Kidney (tissue), 22 donors: ENCODE measurements at places on chromosomes 7 and 10. TPM values are rescaled to one million over a fixed set of nuclear protein-coding genes. Genes with fewer than 3 reads are reported as not detected.

GNG11 gene
- polyA plus RNA-seq = 45.0 TPM

ZPBP gene
- polyA plus RNA-seq = not detected

NEUROG3 gene
- not detected for polyA plus RNA-seq

RBM20 gene
- 0.88 TPM for polyA plus RNA-seq

GDF10 gene
- not detected for polyA plus RNA-seq

DNA sequence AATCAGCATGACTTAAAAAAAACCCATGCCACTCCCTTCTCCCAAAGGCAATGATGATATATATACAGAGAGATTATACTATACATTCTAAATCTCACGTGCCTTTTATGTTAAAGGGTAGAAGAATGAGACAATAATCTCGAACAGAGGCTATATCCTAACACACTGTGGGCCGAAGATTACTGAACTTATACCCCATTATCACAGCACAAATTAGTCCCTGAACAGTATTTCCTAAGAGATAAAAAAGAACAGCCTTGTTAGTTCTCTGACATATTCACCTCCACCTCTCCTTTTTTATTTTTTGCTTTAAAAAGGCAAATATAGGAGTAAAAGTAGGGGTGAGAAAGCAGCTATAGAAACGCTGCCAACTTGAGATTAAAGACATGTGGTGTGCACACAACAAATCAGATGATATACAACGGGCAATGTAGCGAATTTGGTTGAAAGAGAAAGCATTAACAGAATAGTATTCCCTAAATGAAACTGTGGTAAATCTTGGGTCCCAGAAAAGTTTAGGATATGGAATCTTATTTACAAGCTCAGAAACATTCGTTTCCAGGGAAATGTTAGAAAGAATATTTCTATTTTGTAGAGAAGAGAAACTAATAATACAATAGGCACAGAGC, 69.5 kb downstream of the JMJD1C start:
- DNase-seq = no peak
- no peak overlapping the region for H3K27ac ChIP-seq
- no peak overlapping the region for H3K4me3 ChIP-seq

GRCh38 chr7:44268671-44269070, 56.7 kb downstream of the CAMK2B start:
- H3K4me1 ChIP-seq = no peaks in the 10 kb centered on the region
- no peak for DNase-seq
- no peak overlapping the region for H3K27ac ChIP-seq
- no peaks in the 10 kb centered on the region for H3K27me3 ChIP-seq
- H3K36me3 ChIP-seq = no peaks in the 10 kb centered on the region
- no peak overlapping the region for H3K4me3 ChIP-seq

- DNase-seq = no peak
- H3K4me1 ChIP-seq = no peaks in the 10 kb centered on the region
- H3K36me3 ChIP-seq = no peaks in the 10 kb centered on the region
- no peak overlapping the region for H3K4me3 ChIP-seq
- H3K27me3 ChIP-seq = no peaks in the 10 kb centered on the region
These were observed 9.9 kb upstream of the GSAP start for GRCh38 chr7:77426052-77426404.

DNA sequence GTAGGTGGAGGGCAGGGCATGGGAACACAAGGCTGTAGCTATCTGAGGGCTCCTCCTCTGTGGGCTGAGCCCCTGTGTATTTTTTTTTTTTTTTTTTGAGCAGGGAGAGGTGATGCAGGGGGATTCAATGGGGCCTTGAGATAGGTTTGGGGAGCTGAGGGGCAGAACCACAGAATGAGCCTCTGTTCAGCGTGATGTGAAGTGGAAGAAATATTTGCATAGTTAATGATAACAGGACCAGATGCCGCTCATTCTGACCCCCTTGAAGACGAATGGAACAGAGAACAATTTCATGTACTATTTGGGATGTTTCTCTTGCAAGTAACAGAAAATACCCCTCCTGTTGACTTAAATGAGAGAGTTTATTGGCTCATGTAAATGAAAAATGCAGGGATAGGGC, 69.7 kb upstream of the EMX2 start:
- no peak overlapping the region for H3K27ac ChIP-seq
- no peak for DNase-seq
- no peaks in the 10 kb centered on the region for H3K4me1 ChIP-seq
- no peaks in the 10 kb centered on the region for H3K27me3 ChIP-seq

OR2AE1 gene
- polyA plus RNA-seq = not detected

DNA sequence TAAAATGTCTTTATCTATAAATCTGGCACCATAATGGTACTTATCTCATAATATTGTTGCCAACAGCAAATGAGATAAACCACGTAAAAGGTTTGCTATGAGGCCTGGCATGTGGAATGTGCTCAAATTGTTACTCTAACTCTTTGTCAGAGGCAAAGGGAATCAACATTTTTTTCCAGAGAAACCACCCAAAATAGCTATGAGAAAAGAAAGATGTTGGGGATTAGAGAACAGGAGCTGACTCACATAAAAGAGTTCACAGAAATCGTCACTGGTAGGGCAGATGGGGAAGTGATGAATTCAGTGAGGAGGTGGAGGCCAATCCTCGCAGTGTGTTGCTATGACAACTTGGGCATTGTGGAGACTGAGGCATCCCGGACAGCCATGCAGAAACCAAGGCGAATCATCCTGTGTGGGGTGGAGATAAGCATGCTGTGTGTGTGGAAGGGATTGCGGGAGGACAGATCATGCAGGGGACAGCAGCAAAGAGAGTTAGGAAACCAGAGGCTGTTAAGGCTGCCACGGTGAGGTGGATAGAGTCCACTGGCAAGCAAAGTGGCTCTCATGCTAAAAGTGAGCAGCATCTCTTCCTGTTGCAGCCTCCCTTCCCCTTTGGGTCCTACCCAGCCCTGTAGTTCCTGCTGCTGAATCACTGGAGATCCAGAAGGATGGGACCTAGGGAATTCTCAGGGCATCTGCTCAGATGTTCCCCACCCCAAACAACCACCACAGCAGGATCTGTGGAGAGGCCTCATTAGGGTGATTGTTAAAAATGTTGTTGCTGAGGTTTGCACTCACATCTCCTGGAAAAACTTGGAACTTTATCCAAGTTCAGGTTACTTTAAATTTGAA, 103.9 kb downstream of the CUBN start:
- no peak for DNase-seq
- no peaks in the 10 kb centered on the region for H3K36me3 ChIP-seq
- H3K4me1 ChIP-seq = no peaks in the 10 kb centered on the region
- no peak overlapping the region for H3K4me3 ChIP-seq

DNA sequence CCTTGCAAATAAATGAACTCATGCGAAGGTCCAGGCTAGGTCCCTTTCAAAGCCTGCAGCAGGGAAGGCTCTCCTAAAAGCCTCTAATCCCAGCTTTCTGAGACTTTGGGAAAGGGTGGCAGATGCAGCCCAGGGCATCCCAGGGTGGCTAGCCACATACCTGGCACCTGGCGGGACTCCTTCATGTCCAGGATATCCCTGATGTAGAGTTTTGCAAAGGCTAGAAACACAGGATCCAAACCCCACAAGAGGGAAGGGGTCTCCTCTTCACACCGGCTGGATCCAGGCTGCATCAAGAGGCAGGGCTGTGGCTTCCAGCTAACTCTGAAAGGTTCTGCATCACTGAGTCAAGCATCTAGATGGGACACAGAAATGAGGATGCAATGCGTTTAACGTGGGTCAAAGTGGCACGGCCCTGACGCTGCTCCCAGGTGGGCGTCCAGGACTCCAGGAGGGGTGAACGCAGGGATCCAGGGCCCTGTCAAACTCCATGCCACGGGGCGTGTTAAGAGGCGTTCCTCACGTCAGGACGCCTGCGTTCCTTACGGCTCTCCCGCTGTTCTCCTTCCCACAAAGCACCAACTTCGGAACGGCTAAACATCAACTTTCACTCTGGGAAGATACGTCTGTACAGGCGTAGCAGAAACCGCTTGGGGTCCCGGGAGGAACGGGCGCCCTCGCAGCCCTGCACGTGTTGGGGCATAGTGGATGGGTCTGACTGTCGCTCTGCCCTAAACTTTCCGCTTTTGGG, 507 bp downstream of the STN1 start:
- H3K36me3 ChIP-seq = no peaks in the 10 kb centered on the region
- H3K27me3 ChIP-seq = no peaks in the 10 kb centered on the region
- H3K4me1 ChIP-seq = peaks cover 2% of the 10 kb centered on the region

TMEM26 gene
- polyA plus RNA-seq = 1.6 TPM

SLC16A12 gene
- 19.0 TPM for polyA plus RNA-seq

DNA sequence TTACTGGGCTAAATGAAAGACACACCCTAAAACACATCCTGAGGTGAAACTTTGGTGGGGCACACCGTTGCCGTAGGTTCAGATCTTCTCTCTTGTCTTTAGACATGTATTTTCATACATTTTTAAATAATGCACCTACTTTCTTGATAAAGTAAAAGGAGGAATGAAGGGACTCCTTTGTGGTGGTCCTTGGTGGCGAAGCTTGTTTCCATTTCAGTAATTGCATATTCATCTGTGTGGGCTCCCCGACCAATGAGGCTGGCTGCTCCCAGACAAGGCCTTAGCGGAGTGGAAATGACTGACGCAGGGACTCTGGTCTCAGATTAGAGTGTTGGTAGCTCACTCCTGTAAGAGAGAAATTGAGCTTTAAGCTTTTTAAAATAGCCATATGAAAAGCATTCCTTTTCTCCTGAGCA, 815 bp downstream of the CCSER2 start:
- peaks cover 4% of the 10 kb centered on the region for H3K4me1 ChIP-seq
- peak overlapping the region; percentile 84 for H3K4me3 ChIP-seq
- H3K27ac ChIP-seq = peak overlapping the region; percentile 88
- no peaks in the 10 kb centered on the region for H3K36me3 ChIP-seq
- peak; percentile 61 for DNase-seq
- no peaks in the 10 kb centered on the region for H3K27me3 ChIP-seq

ANKRD30A gene
- not detected for polyA plus RNA-seq

GRCh38 chr10:131034451-131034850, 277.1 kb downstream of the TCERG1L start:
- DNase-seq = no peak
- no peaks in the 10 kb centered on the region for H3K4me1 ChIP-seq
- H3K27ac ChIP-seq = no peak overlapping the region
- H3K27me3 ChIP-seq = no peaks in the 10 kb centered on the region
- no peak overlapping the region for H3K4me3 ChIP-seq

- no peaks in the 10 kb centered on the region for H3K4me1 ChIP-seq
- no peaks in the 10 kb centered on the region for H3K27me3 ChIP-seq
- H3K36me3 ChIP-seq = no peaks in the 10 kb centered on the region
These were observed 24.8 kb upstream of the ZNF800 start for GRCh38 chr7:127417346-127417745.

- no peak overlapping the region for H3K27ac ChIP-seq
- no peaks in the 10 kb centered on the region for H3K36me3 ChIP-seq
- no peaks in the 10 kb centered on the region for H3K4me1 ChIP-seq
- DNase-seq = no peak
- H3K4me3 ChIP-seq = no peak overlapping the region
These were observed 9.3 kb upstream of the CLEC5A start for GRCh38 chr7:141956084-141956483.

TFPI2 gene
- polyA plus RNA-seq = 7.8 TPM

DNA sequence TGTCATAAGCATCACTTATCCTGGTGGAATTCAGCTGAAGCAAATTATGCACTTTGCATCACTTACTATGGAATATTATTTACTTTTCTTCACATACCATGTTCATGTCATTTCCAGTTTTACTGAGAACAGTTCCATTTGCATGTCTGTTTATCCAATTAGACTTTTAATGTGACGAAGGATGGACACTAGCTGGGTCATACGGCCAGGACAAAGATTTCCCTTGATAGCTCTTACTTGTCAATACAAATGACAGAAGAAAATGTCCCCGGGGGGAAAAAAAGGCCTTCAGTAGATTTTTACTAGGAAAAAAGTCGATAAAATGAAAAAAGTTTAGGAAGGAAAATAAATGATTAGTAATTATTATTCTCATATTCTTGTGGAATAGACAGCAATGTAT, 106.6 kb downstream of the RAPGEF5 start:
- H3K27ac ChIP-seq = no peak overlapping the region
- no peaks in the 10 kb centered on the region for H3K36me3 ChIP-seq

DNA sequence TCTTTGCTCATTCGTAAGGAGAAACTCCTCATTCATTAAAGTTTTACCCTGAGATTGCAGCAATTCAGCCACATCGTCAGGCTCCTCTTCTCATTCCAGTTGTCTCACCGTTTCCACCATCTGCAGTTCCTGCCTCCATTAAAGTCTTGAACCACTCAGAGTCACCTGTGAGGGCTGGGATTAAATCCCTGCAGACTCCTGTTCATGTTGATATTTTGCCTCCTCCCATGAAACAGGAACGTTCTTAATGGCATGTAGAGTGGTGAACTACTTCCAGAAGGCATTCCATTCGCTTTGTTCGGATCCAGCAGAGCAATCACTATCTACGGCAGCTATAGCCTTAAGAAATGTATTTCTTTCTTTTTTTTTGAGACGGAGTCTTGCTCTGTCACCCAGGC, 96.5 kb upstream of the FAM20C start:
- no peaks in the 10 kb centered on the region for H3K27me3 ChIP-seq
- no peaks in the 10 kb centered on the region for H3K36me3 ChIP-seq
- DNase-seq = no peak
- H3K4me3 ChIP-seq = no peak overlapping the region
- H3K4me1 ChIP-seq = no peaks in the 10 kb centered on the region
- H3K27ac ChIP-seq = no peak overlapping the region

ADGRA1 gene
- polyA plus RNA-seq = 1.1 TPM

- H3K4me3 ChIP-seq = no peak overlapping the region
- H3K27ac ChIP-seq = no peak overlapping the region
- H3K4me1 ChIP-seq = no peaks in the 10 kb centered on the region
- no peaks in the 10 kb centered on the region for H3K27me3 ChIP-seq
These were observed 394.0 kb downstream of the THSD7A start for GRCh38 chr7:11437994-11438393.

SLK gene
- polyA plus RNA-seq = 12.3 TPM

DNA sequence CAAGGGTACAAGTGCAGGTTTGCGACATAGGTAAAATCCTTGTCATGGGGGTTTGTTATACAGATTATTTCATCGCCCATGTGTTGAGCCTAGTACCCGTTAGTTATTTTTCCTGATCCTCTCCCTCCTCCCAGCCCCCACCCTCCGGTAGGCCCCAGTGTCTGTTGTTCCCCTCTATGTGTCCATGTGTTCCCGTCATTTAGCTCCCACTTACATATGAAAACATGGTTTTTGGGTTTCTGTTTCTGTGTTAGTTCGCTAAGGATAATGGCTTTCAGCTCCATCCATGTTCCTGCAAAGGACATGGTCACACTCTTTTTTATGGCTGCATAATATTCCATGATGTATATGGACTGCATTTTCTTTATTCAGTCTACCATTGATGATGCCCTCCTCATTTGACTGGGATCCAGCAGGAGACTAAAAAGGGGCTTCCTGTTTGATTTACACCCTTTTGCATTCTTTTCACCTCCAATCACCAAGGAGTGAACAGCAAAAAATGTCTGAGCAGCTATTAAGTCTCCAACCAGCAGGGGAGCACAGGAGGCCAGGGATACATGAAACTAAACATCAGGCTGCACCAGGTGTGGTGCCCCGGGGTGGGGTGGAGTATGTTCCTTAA, 188.2 kb downstream of the SKIDA1 start:
- H3K36me3 ChIP-seq = no peaks in the 10 kb centered on the region
- no peak overlapping the region for H3K4me3 ChIP-seq
- H3K27ac ChIP-seq = no peak overlapping the region

- no peak overlapping the region for H3K27ac ChIP-seq
- no peak overlapping the region for H3K4me3 ChIP-seq
- DNase-seq = no peak
- no peaks in the 10 kb centered on the region for H3K27me3 ChIP-seq
- H3K4me1 ChIP-seq = peaks cover 4% of the 10 kb centered on the region
These were observed 29.7 kb downstream of the NUB1 start for GRCh38 chr7:151371266-151371665.

CH25H gene
- 1.2 TPM for polyA plus RNA-seq
